ELF-1 (cell line): ENCODE measurements at places on chromosomes 6 and 20.

DNA sequence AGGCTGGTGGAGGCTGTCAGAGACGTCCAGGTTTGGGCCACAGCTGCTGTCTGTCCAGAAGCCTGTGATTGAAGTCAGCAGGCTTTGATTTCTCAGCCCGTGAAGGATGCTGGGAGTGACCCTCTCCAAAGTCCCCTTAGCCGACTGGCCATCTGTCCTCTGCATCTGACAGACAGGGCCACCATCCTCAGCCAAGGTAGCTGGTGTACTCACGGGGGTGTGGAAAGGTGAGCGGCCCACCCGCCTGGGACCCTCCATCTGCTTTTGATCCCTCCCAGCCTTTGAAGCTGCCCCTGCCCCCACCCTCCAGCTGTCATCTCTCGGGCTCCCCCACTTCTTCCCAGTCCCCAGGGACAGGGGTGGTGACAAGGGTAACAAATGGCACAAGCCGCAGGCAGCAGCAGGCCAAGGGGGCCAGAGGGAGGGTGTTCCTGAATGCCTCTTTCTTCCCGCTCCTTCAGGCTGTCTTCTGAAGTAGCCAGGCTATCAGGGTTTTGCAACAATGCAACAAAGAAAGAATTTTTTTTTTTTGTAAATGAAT, 84.4 kb downstream of the EYA2 start:
- DNase-seq: no peak

GRCh38 chr6:41643899-41644269, 5.6 kb downstream of the MDFI start:
- DNase-seq: no peak

GRCh38 chr6:111926731-111927302, 53.6 kb upstream of the FYN start:
- no peak for DNase-seq

- DNase-seq: no peak
Observed at GRCh38 chr6:903761-904160, 210.8 kb upstream of the EXOC2 start.

GRCh38 chr6:31870385-31870921, 7.8 kb upstream of the NEU1 start:
- DNase-seq: no peak

DNA sequence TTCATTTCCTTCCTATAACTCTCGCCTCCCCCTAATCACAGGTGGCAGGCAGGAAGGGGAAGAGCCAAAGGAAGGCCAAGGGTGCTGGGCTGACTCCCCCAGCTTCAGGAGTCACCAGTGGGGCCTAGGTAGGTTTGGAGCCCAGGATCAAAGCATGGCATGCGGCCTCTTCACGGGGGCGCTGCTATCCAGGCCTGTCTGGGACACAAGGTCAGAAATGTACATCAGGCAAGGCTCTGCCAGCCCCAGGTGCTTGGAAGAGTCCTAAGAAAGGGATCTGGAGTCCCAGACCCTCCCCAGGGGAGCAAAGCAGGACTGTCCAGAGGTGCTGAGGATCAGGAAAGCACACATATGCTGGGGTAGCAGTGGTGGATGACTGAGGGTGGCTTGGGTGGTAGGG, 10.4 kb downstream of the PI16 start:
- DNase-seq: no peak

DNA sequence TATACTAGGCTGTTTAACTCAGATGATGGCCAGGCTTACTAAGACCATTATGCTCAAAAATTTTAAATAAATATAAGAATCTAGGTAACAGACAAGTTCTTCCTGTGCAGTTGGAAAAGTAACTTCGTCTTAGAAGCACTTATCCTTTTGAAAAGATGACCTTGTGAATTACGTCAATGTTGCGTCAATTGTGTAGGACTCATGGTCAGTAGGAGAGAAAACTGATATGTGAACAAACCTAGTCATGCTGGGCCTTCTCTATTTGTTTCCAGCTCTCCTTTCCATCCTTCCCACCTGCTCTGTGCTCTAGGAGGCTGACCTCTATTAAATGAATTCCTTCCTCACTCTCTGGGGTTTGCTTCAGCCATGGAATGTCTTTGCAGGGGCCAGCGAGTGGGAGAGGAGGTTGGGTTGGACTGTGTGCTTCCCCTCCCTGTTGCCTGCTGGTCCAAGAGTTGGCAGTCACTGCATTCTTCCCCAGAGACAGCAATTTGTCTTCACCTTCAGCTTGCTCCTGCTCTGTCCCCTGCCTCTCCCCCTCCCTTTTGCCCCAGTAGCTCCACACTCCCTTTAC, 128.0 kb upstream of the TNFAIP3 start:
- DNase-seq: no peak

- DNase-seq: no peak
Observed at GRCh38 chr20:51531141-51531710, 11.3 kb downstream of the NFATC2 start.

- no peak for DNase-seq
Observed at GRCh38 chr6:37785663-37786270, 33.8 kb upstream of the ZFAND3 start.

DNA sequence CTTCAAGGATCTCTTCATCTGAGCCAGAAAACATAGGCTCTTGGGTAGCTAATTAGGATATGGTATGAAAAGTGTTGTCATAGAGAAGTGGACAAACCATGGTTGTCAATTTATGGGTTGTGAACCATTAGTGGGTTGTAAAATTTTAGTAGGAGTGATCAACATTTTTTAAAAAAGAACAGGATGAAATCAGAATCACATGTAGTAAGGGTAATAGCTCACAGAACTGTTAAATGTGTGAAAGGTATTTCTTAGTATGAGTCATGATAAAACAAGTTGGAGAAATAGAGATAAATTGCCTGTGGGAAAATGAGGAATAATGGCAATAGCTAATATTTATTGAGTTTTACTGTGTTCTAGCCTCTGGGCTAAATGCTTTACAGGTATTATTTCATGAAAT, 113.4 kb downstream of the MAP3K4 start:
- DNase-seq: no peak

DNA sequence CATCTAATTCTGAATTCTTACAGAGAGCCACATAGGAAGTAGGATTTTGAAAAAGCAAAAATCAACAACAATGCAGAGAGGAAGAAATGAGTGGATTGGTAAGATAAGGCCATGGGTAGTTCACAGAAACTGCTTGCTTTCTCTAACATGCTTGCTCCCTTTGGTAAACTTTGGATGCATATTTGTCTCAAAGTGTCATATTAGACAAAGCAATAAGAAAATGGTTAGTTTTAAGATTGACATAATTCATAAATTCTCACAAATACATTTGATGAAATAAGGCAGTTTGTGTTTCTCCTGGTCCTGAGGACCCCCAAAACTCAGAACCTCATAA, 31.7 kb downstream of the UTRN start:
- no peak for DNase-seq

DNA sequence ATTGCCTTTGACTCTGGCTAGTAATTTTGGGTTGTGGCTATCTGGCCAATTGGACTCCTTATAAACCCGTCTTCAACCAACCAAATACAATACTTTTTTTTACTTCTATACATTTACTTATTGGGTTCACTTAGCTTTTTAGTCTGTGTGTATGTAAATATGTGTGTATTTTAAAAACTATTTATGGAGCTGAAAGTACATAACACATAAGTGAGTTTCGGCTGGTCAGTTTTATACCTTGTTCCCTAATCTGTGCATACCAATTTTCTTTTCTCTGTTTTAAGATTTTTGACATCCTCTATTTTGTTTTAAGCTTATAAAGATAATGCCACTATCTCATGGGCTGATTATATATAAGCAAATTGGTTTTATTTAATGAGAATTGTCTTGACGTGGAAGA, 129.5 kb downstream of the LRRC1 start:
- no peak for DNase-seq

- no peak for DNase-seq
Observed at GRCh38 chr6:43840490-43841218, 70.6 kb downstream of the VEGFA start.

- no peak for DNase-seq
Observed at GRCh38 chr20:41664584-41664983, 46.4 kb upstream of the CHD6 start.

DNA sequence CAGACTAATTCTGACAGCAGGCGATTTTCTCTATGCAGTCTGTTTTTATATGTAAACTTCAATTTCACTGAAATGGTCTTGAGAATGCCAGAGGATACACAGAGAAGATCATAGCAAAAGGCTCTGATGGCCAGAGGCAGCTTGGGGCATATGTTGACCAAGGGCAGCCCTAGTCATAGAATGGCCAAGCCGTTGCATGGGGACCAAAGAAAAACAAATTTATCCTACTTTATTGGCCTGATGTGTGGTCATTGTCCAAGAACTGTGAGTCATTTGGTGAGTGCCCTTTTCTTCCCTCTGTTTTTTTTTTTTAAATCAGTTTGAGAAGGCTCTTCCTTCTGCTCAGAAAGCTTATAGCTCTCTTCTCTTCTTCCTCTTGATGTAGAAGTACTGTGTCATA, 5.8 kb downstream of the HDGFL1 start:
- no peak for DNase-seq

GRCh38 chr20:57811374-57812020, 101.7 kb upstream of the PMEPA1 start:
- peak; percentile 60 for DNase-seq

DNA sequence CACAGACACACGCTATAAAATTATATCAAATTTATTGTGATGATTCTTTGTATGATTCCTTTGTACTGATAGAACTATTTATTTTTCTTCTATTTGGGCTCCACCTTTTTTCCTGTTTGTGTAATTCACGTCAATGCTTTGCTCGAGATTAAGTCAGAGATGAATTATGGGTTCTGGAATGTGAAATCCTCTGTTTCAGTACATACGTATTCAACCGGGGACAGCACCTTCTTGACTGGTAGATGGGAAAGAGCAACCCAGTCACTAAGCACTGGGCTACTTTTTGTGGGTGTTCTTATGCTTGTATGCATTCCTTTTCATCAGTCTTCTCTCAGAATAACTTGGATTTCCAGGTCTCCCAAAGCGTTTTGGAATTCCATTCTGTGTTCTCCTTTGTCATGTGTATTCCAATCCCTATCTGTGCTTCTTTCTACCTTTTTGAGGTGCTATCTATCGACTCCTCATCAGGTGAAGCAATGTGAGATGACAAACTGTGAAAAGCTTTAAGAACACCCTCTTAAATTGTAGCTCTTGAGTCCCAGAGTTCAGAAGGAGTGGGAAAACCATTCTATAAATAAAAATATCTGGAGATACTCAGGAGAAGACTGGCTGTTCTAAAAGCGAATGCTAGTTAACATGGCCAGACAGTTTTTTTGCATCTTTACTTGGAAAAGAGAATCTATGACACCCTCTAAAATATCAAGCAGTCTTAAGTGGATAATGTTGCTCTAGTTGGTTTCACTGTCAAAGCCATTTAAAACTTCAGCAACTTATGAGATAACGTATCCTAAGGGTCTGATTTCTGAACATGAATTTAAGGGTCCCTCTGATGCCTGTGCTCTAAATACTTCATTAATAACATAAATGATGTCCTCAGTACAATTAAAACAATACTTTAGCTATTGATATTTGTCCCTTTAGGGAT, 197.7 kb upstream of the PREP start:
- DNase-seq: no peak

DNA sequence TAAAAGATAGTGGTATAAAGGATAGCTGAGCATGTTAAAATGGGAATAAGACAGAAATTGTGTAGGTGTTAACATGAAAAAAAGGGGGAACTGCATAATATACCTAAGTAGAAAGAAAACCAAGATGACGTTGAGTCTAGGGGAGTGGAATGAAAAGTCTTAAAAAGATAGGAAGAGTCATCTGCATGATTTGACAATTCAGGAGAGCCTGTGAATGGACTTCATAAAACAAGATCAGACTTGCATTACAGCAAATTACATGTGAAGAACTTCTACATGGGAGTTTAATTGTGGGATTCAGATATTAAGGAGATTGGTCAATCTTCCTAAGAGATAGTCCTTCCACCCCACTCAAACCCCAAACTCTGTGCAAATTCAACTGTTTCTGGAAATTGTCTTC, 85.5 kb downstream of the WASF1 start:
- DNase-seq: no peak

- DNase-seq: no peak
Observed at GRCh38 chr20:49925901-49926454, 10.2 kb upstream of the RNF114 start.
